Pancreas (tissue), 10 donors: ENCODE measurements at places on chromosomes 2 and 18. TPM values are rescaled to one million over a fixed set of nuclear protein-coding genes. Genes with fewer than 3 reads are reported as not detected.

DNA sequence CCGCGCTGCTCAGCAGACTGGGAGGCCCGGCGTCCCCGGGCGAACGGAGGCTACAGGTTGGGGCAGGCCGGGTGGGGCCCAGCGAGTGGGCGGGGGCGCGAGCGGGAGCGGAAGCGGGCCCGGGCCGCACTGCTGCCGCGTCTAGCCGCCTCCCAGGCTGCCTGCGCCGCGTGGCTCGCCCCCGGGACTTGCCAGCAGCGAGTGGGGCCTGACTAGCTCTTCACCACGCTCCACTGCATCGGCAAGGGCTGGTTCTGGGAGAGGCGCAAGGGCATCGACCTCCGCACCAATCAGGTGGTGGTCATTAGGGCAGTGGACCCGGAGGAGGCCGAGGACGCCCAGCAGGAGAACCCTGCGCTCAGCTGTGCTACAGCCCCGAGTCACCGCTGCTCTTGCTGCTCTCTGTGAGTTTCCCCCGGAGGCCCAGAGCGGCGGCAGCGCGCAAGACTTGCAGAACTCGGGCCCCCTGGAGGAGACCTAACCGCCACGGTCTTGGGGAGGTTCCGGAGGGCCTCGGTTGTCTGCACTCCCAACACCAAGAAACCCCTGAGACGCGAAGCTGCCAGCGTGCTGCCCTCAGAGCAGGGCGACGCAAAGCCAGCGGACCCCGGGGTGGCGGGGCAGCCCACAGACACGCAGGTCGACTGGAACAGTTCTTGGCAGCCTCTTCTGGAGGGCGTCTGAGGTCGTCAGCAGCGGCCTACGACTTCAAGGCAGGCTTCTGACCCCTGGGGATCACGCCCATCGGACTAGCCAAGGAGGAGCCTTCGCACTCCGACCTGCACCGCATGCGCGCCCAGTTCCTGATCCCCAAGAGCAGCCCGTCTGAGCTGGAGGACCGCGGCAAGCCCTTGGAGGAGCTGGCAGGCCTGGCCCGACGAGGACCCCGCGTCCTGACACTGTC, 27.2 kb upstream of the PTPN2 start:
- no peaks in the 10 kb centered on the region for H3K4me1 ChIP-seq
- no peak overlapping the region for H3K27ac ChIP-seq
- no peaks in the 10 kb centered on the region for H3K36me3 ChIP-seq
- H3K27me3 ChIP-seq, result no peaks in the 10 kb centered on the region
- H3K4me3 ChIP-seq, result peak overlapping the region; percentile 12
- DNase-seq, result no peak

- H3K27ac ChIP-seq, result no peak overlapping the region
- no peaks in the 10 kb centered on the region for H3K36me3 ChIP-seq
- no peaks in the 10 kb centered on the region for H3K27me3 ChIP-seq
These were observed 73.2 kb upstream of the NETO1 start for GRCh38 chr18:72940986-72941385.

- no peaks in the 10 kb centered on the region for H3K36me3 ChIP-seq
- H3K27ac ChIP-seq, result no peak overlapping the region
- no peaks in the 10 kb centered on the region for H3K4me1 ChIP-seq
- H3K4me3 ChIP-seq, result no peak overlapping the region
- no peak for DNase-seq
These were observed 95.7 kb downstream of the GALNT13 start for GRCh38 chr2:153967248-153967973.

DNA sequence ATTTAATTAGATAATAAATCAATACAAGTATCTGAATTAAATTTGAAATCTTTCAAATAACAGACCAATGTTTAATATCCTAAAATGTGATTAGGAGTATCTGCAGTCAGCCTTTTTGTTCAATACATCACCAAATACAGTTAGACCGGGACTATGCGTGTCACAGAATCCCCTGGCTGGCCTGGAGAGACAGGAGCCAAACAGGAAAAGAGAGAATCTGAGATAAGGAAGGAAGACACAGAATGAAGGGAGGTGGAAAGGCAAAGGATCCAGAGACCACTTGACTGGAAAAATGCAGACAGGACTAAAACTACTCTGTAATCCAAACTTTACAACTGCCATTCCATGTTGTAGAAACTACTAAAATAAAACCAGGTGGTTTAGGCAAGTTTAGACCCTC, 66.3 kb downstream of the SIGLEC15 start:
- H3K27ac ChIP-seq, result no peak overlapping the region
- H3K27me3 ChIP-seq, result no peaks in the 10 kb centered on the region
- H3K4me1 ChIP-seq, result no peaks in the 10 kb centered on the region

DNA sequence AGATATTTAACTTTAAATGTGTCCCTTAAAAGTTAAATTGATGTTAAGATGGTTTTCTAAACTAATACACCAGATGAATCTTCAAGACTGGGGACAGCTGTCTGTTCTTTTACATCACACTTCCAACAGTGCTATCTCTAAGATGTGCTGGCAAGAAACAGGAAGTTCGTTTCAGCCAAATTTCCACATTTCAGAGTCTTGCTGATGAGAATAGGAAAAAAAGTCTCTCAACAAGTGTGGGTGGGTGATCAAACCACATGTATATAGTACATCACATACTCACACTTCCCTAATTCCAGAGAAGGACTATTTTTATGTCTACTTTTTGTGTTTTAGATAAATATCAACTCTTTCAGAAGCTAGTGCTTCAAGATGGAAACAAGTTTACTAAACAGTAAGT, 1712.8 kb upstream of the TMEFF2 start:
- H3K4me3 ChIP-seq, result no peak overlapping the region
- no peaks in the 10 kb centered on the region for H3K4me1 ChIP-seq
- H3K27ac ChIP-seq, result no peak overlapping the region
- H3K36me3 ChIP-seq, result no peaks in the 10 kb centered on the region
- no peaks in the 10 kb centered on the region for H3K27me3 ChIP-seq

- no peaks in the 10 kb centered on the region for H3K27me3 ChIP-seq
- no peak overlapping the region for H3K4me3 ChIP-seq
- no peaks in the 10 kb centered on the region for H3K36me3 ChIP-seq
- H3K27ac ChIP-seq, result no peak overlapping the region
- no peak for DNase-seq
- no peaks in the 10 kb centered on the region for H3K4me1 ChIP-seq
These were observed 148.5 kb downstream of the TTC32 start for GRCh38 chr2:19753314-19753713.

DNA sequence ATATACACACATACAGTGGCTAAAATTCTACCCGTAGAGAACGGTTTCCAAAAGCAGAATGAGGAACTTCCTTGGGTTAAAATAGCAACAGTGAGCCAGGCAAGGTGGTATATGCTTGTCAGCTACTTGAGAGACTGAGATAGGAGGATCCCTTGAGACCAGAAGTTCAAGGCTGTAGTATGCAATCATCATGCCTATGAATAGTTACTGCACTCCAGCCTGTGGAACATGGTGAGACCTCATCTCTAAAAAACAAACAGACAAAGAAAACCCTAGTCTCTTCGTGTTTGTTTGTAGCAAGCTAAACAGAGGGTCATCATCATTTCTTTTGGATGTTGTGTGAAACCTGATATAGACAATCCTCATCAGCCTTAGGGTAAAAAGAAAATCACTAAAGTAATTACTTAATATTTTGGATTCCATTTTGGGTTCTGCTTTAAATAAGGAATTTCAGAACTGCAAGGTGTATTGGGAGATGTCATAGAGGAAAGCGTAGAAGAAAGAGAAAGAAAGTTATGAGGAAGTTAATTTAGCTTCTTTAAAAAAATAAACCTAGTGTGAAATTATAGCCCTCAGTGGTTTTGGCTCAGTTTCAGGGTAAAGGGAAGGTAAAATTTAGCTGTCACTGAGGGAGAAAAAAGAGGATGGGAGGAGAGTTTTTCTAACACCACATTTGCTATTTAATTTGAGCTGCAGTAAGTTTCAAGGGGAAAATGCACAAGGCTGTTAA, 46.5 kb downstream of the PLEK start:
- no peak overlapping the region for H3K4me3 ChIP-seq
- no peaks in the 10 kb centered on the region for H3K4me1 ChIP-seq
- no peak overlapping the region for H3K27ac ChIP-seq
- H3K36me3 ChIP-seq, result no peaks in the 10 kb centered on the region

DNA sequence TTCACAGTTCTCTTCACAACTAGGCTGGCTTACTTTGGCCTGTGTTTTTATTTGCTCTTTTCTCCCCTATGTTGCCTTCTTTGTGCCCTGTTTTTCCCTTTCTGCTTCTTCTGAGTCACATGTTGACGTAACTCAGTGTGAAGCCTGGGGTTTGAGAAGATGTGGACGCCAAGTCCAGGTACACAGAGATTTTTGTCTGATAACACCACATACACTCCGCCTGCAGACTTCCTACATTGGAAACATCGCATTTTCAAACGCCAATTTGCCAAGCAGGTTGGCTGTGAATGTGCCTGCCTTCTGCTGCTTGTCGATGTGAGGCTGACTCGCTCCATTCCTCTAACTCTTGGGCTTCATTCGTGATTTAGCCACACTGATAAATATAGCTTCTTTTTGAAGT, 62.6 kb upstream of the FN1 start:
- H3K27ac ChIP-seq, result no peak overlapping the region
- H3K4me3 ChIP-seq, result no peak overlapping the region
- no peaks in the 10 kb centered on the region for H3K4me1 ChIP-seq

DNA sequence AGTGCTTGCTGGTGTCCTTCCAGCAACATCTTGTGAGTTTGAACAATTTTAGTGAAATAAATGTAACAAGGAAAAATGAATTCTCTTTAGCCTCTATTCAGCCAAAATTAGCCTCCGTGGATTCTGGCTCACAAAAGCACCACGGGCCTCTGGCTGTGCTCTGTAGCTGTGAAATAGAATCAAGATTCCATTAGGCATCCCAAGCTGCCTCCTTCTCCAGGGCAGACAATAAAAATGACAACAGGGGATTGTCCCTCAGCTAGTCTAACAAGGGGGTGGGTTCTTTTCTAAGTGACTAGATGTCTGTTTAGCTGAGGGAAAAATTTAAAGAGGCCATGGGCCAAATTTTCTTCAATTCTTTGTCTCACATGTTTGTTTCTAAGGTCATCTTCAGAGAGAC, 254.7 kb upstream of the FIGN start:
- no peaks in the 10 kb centered on the region for H3K4me1 ChIP-seq
- no peaks in the 10 kb centered on the region for H3K36me3 ChIP-seq

GRCh38 chr2:162490052-162490717, 146.3 kb downstream of the GCA start:
- no peak for DNase-seq
- H3K4me3 ChIP-seq, result no peak overlapping the region
- H3K36me3 ChIP-seq, result no peaks in the 10 kb centered on the region
- peaks cover 10% of the 10 kb centered on the region for H3K4me1 ChIP-seq
- H3K27me3 ChIP-seq, result no peaks in the 10 kb centered on the region

DNA sequence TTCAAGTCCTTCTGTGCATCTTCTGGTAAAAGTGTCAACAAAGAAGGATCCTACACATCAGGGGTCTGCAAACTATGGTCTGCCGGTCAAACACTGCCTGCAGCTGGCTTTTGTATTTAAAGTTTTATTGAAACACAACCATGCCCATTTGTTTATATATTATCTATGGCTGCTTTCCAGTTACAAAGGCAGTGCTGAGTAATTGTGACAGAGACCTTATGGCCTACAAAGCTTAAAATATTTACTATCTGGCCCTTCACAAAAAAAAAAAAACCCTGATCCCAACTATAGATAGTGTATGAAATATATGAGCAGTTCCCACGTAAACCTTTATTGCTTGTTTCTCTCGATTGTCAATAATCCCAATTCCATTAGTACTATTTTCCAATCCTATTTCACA, 101.4 kb downstream of the RBMS1 start:
- no peaks in the 10 kb centered on the region for H3K4me1 ChIP-seq
- no peaks in the 10 kb centered on the region for H3K36me3 ChIP-seq
- no peaks in the 10 kb centered on the region for H3K27me3 ChIP-seq
- DNase-seq, result no peak

- H3K36me3 ChIP-seq, result no peaks in the 10 kb centered on the region
- H3K4me1 ChIP-seq, result peaks cover 5% of the 10 kb centered on the region
- H3K27me3 ChIP-seq, result no peaks in the 10 kb centered on the region
- H3K27ac ChIP-seq, result no peak overlapping the region
- no peak for DNase-seq
These were observed 104.9 kb downstream of the ANKRD44 start for GRCh38 chr2:197205585-197206215.

DNA sequence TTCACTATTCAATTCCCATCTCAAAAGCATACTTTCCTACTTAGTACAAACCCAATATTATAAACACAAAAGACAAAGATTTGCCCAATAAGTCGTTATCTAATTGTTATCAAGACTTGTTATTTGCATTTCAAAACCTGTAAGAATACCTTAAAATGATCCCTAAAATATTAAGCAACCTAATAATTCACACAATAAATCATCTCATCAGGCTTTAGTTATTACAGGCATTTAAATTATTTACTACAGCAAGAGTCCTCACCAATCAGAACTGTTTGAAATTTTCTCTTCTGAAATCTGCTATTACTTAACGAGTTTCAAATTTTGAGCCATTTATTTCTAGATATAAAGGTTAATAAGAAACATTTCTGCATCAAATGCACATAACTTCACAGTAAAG, 1.6 kb downstream of the CCDC88A start:
- H3K27ac ChIP-seq, result no peak overlapping the region
- peaks cover 17% of the 10 kb centered on the region for H3K4me1 ChIP-seq
- peak overlapping the region; percentile 77 for H3K4me3 ChIP-seq
- no peaks in the 10 kb centered on the region for H3K36me3 ChIP-seq
- DNase-seq, result no peak

DNA sequence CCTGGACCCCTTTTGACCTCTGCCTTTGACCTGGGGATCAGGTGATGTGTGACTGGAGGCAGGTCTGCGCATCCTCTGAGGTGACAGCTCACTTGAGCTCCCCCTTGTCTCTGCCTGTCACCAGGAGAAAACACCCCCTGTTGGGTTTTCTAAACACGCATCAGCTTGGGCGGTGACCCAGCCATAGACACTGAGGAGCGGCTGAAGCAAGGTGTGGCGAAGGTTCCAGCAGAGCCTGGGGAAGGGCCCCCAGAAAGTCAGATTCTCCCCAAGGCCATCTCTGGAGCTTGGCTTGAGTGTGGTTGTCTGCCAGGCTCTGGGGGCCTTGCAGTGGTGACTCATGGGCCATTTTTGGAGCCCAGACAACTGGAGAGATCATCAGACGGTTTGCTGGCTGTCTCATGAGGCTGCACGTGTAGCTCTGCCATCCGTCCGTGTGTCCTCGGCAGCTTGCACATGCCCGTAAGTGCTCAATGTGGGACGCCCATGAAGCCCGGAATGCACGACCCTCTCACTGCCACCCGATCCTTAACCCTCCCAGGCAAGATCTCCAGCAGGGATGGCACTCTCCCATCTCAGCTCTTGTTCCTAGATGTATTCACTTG, 29.4 kb downstream of the SIX3 start:
- H3K4me1 ChIP-seq, result no peaks in the 10 kb centered on the region
- H3K4me3 ChIP-seq, result no peak overlapping the region
- H3K27me3 ChIP-seq, result no peaks in the 10 kb centered on the region
- H3K36me3 ChIP-seq, result no peaks in the 10 kb centered on the region
- DNase-seq, result no peak

- H3K27ac ChIP-seq, result no peak overlapping the region
- no peaks in the 10 kb centered on the region for H3K4me1 ChIP-seq
- no peaks in the 10 kb centered on the region for H3K27me3 ChIP-seq
- H3K36me3 ChIP-seq, result no peaks in the 10 kb centered on the region
- DNase-seq, result no peak
These were observed 244.1 kb downstream of the PHLPP1 start for GRCh38 chr18:62959481-62959880.

Gene FAM110C
- total RNA-seq, result 10.1 TPM

Gene MERTK
- total RNA-seq, result 7.5 TPM

Gene HRH4
- not detected for total RNA-seq

Gene ANKRD30B
- not detected for total RNA-seq

Gene LRRTM4
- 0.28 TPM for total RNA-seq

Gene DCDC2C
- not detected for total RNA-seq

Gene AGXT
- 0.76 TPM for total RNA-seq

Gene TTR
- total RNA-seq, result 153 TPM

Gene MAPK4
- 0.53 TPM for total RNA-seq

Gene RNASEH1
- total RNA-seq, result 10.6 TPM
